ENCODE measurements at places on chromosomes 5 and 9.

DNA sequence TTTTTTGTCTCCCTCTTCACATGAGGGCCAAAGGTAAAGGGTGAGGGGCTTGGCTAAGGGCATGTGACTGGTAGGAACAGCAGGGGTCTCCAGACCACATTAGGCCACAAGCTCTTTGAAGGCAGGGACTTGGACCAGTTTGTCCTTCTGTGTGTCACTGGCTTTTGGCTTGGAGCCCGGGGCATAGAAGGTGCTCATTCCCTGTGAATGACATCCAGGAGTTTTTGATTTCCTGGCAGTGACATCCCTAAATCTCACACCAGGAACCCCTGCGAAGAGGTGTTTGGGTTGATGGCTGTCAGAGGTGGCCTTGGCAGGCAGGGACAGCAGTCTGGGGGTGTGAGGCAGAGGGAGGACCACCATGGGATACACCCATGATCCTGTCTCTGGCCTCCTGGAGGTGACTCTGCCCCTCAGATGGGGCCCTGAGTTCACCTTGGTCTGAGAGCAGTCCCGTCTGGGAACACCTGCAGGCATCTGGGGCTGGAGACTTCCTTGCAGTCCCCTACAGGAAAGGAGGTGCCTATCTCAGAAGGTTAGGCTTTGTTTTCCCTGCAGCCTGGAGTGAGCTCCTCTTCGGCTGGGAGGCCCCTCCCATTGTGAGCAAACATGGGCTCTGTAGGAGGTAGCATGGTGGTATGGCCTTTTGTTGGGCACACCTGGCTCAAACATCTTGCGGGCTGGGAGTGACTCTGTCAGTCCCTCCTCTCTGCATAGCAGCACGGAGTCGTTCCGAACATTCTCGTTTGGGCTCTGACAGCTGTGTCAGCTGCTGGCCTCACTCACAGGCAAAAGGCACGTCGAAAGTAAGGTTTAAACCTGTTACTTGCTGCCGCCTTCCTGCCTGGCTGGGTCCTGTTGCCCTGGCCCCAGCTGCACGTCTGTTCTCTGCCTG is 38.6 kb upstream of the PITX1 start:
- DNase-seq: no peak

GRCh38 chr9:89795538-89796195 is 190.9 kb downstream of the GADD45G start:
- no peak for DNase-seq

- no peak for DNase-seq
Observed at GRCh38 chr5:158838781-158839180, 260.9 kb downstream of the EBF1 start.

DNA sequence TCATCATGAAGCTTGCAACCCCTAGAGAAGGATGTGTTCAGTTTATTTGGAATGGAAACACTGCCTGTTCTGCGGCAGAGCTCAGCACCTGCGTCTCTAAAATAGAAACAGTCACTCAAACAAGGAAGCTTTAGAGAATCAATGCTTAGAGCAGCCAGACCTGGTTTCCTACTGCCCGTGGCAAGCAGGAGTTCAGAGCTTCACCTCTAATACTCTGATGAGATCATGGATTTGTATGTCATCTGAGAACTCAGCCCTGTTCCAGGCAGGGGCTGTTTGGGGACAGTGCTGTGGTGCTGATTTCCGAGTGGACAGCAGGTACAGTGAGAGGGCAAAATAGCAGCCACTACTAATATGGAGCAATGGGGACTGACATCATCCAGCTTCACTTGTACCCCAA is 236.0 kb upstream of the IRX1 start:
- no peak for DNase-seq

- no peak for DNase-seq
Observed at GRCh38 chr9:113634596-113635515, 171.3 kb downstream of the RGS3 start.

DNA sequence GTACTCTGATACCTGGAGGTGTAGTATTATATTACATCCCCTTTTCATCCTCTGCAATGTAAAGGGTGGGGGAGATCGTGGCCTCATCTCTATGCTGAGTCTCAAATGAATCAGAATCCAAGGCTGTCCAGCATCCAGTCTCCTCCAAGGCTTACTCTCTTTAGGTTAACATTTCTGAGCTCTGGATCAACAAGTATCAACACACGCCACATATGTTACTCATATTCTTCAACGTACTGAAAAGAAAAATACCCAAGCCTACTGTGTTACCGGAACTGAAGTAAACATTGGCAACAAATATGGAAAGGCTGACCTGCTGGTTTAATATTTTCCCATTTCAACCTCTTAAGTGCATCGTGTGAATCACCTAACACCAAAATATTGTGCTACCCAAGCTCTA is 241.8 kb downstream of the GAS1 start:
- DNase-seq: peak; percentile 82

DNA sequence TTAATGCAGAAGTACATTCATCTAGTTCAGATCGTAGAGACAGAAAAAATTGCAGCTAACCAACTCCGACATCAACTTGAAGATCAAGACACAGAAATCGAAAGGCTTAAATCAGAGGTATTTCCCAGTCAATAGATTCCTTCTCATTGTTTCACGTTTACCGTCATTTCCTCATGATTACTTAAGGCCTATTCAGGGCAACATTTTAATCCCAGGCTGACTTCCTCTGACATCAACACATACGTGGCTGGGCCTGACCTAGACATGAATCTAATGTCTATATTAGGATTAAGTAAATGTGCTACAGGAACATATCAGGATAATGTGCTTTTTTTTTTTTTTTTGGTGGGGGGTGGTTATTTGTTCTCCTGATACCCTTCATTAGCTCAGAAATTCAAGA is 107.9 kb downstream of the RASGRF2 start:
- no peak for DNase-seq

- DNase-seq: peak; percentile 87
Observed at GRCh38 chr9:79809931-79810330, 238.2 kb downstream of the TLE4 start.
